Stimulated activated CD4-positive, alpha-beta T cell treated with anti-CD3 and anti-CD28 coated beads, Interleukin-12 subunit alpha, Interleukin-12 subunit beta, amount 100 ng/mL, for 24 hours (primary cell): ENCODE measurements at places on chromosomes 16 and 17.

- no peak for DNase-seq
Measured at GRCh38 chr17:40251576-40251975, 32.5 kb downstream of the WIPF2 start.

DNA sequence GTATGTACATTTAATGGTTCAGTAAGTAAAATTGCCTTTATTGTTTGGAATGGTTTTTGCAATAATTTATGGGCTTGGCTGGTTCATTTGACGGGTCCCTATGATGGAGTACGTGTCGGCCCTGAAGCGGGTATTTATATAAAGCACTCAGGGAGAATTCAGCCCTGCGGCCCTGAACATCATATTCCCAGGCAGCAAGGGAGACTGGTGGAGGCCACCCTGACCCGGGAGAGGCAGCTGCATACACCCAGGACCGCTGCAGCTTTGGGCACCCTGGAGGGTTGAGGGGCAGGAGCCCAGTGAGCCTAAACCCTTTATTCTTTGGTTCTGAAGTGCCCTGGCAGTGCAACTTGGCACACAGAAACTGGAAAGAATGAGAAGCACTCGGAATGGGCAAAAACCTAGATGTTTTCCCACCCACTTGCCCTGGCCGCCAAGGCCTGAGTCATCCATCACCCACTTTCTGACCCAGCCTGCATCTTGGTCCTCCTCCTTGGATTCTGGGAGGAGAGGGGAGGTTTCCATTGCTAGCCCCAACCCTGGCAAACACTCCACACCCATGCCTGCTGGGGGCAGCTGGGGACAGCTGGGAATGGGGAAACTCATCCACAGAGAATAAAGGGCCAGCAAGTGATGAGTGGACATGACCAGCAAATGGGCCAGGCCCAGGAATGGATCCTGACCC lies 162.2 kb upstream of the TNRC6C start:
- no peak for DNase-seq

DNA sequence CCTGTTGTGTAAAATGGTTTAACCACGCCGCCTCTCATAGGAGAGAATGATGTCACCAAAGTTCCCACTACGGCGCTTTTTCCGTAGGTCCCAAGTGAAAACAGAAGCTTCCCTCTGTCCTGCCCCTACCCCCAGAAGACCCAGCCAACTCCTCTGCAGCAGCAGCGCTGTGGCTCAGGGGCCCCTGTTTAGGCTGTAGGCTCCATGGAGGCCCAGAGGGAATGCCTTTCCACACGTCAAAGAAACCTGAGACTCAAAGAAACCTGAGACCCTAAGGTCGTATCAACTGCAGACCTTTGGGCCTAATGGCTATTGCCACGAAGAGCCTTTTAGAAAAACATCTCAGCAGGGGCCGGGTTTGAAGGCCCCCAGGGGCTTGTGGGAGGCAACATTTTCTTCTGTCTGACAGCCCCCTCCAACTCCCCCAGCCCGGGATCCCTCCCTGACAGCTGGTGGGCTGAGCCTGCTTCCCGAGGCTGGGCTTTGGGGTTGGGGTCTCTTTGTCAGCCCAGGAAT lies 43.1 kb upstream of the MEAK7 start:
- peak; percentile 55 for DNase-seq

DNA sequence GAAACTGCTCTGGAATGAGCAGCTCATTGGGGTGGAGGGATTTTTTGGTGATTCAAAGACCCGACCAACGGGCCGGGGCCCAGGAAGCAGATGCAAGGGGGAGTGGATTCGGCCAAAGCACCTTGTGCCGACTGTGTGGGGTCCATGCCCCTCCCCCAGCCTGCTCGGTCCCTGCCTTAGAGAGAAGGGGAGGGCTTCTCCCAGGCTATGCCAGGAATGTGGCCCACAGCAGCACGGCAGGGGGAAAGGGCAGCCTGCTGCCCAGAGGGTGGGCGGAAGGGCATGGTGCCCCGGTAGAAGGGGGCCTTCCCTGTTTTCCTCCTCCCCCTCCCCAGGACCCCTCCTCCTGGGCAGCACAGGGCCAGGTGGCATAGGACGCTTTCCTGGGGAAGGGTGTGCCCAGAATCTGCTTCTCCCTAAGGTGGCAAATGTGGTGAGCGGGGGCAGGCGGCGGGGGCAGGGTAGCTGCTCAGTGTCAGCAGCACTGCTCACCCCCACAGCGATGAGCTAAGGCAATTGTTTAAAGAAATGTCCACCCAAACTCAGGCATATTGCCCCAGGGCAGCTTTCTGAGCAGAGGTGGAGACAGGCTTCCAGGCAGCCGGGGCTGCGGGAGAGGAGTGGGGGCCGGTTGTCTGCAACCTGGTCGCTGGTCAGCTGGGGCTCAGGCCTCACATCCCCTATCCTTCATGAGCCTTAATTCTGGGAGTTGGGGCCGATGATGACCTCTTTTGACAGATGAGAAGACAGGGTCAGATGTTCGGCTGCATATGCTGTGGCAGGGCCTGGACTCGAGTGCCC lies 33.9 kb upstream of the MLKL start:
- no peak for DNase-seq

- DNase-seq = no peak
Measured at GRCh38 chr16:70715055-70715858, 29.4 kb upstream of the MTSS2 start.

DNA sequence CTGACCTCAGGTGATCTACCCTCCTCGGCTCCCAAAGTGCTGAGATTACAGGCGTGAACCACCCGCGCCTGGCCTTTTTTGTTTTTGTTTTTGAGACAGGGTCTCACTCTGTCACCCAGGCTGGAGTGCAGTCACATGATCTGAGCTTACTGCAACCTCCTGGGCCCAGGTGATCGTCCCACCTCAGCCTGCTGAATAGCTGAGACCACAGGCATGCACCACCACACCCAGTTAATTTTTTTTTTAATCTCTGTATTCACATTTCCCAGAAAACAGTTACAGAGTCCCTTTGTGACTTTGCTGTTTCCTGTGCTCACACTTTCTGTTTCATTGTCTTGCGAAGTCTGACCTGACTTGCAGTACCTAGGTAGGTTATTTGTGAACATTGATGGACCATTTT lies 2.7 kb downstream of the CLUAP1 start:
- peak; percentile 30 for DNase-seq

DNA sequence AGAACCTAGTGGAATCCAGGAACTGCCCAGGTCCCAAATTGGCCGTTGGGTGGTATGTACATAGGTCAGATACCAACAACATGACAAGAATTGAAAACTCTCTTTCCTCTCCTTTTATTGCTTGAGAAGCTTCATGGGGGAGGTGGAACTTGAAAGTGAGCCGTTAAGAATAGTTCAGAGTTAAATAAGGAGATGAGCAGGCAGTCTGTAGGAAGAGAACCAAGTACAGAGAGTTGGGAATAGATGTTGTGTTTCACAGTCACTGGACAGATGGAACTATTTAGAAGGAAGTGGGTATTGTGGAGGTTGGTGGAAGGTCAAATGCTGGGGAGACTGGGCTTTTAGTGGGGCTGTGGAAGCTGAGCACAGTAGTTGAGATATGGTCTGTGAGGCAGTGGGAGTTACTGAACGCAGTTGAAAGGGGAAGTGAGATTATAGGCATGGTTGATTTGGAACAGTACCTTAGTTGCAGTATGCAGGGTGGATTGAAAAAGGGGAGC lies 26.4 kb downstream of the ARHGAP44 start:
- DNase-seq = no peak

- DNase-seq = no peak
Measured at GRCh38 chr17:81428948-81429774, 33.9 kb downstream of the BAHCC1 start.

- no peak for DNase-seq
Measured at GRCh38 chr17:3921006-3921405, 4.7 kb upstream of the P2RX1 start.

DNA sequence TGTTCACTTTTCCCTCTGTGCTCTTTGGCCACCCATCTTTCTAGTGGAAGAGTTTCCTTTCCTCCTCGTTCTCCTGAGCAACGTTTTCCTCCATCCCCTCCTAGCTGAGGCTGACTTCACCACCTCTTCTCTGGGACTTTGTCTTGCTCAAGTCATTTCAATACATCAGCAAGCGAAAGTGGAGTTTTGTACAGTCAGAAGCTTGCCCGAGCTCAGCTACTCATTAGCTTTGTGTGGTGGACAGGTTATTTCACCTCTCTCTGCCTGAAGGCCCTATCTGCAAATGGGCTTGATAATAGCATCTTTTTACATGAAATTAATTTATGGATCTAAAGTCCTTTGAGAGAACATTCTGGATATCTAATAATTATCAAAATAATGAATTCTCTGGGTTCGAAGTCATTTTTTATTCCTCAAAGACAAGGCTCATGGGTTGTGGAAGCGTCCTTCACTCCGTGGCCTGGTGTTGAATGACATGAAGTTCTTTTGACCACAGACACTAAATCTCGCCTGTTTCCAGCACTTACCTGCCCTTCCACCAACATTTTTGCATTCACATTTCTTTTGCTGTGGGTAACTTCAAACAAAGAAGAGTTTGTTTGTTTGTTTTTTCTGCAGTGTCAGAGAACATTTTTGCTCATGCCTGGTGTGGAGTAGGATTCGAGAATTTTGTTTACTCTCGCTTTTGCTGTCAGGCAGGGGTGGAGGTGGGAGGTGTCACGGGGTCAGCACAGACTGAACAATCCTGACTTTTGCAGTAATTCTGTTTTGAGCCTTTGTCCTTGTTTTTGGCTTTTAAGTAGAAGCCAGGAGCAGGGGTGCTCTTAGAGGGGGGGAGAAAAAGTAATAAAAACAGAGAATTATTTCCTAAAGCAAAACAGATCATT lies 155.0 kb upstream of the CACNG5 start:
- DNase-seq = no peak

GRCh38 chr17:49198211-49198610 lies 12.2 kb downstream of the GNGT2 start:
- DNase-seq = no peak

DNA sequence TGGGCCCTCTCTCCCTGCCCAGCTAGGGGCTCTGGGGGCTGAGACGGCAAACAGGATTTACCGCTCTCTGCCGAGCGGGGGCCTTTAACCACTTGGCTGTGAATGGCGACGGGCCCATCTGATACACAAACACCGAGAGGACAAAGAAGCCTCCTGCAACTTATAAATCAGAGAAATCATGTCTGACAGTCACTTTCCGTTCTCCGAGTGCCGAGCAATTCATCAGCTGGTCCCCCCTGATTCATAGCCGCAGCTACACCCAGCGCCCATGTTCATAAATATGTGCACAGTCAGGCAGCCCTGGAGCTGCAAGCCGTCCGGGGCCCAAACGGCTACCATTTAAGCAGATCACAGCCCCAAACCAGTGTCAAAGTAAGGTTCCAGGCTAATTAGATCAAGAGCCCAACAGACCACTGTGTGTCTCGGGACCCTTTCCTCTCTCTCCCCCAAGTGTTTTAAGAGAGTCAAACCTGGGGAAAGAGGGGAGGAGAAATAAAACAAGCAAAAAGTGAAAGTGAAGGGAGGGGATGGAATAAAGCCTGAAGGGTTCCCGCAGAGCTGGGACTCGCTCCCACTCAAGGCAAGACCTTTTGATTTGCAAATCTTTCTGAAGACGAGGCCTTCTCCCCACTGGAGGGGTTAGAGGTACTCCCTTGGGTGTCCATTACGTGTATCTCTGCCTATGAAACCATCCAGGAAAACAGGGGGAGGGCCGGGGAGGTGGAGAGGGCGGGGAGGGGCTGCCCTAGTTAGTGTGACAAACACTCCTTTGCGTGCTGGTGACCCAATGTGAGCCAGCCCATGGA lies 154.7 kb downstream of the C16orf78 start:
- peak; percentile 11 for DNase-seq

GRCh38 chr17:65037157-65037556 lies 19.4 kb downstream of the GNA13 start:
- DNase-seq = no peak

GRCh38 chr16:52529226-52529625 lies 17.7 kb downstream of the TOX3 start:
- DNase-seq = no peak

DNA sequence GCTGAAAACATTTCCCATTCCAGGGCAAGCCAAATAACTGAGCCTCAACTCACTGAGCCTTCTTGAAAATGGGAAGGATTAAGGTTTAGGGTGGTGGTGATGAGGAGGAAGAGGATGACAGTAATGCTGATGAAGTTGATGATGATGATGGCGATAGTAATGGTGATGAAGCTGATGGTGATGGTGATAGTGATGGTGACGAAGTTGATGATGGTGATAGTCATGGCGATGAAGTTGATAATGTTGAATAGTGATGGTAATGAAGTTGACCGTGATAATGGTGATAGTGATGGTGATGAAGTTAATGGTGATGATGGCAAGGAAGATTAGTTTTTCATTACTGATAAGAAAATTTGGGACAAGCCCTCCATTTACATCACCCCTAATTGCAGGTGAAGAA lies 285.8 kb upstream of the DYNLRB2 start:
- DNase-seq = no peak

DNA sequence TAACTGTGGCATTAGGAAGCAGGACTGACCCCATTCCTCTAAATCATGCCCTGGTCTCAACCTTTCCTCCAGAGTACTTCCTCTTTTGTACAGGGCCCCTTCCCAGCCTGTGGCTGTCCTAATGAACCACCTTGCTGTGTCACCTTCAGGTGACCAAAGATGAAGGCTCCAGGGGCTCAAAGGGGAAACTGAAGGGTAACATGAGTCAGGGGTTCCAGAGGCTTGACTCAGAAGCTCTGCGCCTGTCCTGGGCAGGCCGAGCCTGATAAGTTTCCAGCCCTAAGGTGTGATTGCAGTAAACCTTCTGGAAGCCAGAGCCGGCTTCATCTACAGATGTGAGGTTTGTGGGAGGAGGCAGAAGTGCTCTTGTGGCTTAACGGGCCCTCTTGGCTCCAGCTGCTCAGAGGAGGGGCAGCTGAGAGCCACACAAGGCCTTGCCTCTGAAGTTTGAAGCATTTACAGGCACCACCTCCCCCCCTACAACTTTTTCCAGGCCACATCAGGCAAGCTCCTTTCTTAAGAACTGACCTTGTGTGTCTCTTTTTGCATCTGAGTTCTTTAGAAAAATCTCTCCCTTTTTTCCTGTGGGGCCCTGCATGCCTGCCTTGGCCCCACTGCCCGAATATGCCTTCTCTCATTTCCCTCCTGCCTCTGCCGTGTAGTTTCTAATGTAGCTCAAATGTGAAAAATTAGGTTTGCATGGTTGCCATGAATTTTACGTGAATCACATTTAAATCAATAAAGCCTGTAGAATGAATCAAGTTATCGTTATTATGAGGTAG lies 149.9 kb downstream of the CLEC16A start:
- DNase-seq = peak; percentile 70

DNA sequence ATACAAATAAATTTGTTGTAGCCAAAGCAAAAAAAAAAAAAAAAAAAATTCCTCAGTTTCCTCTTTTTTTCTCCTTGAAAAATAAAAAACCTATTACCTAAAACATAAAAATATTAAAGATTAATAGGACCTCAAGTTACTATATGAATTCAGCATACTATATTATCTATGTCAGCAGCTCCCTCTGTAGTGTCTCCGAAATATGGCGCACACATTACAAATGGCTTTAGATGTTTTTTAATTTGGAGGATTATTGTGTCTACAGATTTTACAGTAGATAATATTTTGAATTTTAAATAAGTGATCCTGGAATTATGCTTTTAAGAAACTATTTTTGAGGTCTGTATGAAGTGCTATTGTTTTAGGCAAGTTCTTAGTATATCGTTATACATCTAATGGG lies 94.4 kb downstream of the NLK start:
- no peak for DNase-seq
